Central memory CD8-positive, alpha-beta T cell (primary cell): ENCODE measurements at places on chromosomes 2 and 18.

DNA sequence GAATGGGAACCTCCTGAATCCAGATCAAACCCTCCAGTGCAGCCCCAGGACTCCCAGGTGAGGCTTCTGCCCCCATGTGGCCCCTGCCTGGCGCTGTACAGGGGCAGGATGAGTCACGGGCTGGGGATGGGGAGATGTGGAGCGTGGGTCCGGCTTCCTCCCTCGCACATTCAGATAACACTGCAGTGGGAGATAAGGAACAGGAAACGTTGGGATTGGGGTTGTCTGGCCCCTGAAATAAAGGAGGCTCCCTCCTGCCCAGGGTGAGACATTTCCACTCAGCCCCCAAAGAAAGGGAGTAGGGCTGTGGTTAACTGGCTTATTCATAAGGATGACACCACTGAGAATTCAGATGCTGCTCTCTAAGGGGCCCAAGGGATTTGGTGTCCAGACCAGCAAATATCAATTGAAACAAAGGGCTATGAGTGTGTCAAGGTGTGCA is 30.7 kb downstream of the IGFBP5 start:
- no peaks in the 10 kb centered on the region for H3K4me1 ChIP-seq
- H3K27ac ChIP-seq = no peak overlapping the region
- no peak overlapping the region for H3K4me3 ChIP-seq
- DNase-seq = no peak
- H3K27me3 ChIP-seq = peaks cover 26% of the 10 kb centered on the region
- H3K36me3 ChIP-seq = no peaks in the 10 kb centered on the region

DNA sequence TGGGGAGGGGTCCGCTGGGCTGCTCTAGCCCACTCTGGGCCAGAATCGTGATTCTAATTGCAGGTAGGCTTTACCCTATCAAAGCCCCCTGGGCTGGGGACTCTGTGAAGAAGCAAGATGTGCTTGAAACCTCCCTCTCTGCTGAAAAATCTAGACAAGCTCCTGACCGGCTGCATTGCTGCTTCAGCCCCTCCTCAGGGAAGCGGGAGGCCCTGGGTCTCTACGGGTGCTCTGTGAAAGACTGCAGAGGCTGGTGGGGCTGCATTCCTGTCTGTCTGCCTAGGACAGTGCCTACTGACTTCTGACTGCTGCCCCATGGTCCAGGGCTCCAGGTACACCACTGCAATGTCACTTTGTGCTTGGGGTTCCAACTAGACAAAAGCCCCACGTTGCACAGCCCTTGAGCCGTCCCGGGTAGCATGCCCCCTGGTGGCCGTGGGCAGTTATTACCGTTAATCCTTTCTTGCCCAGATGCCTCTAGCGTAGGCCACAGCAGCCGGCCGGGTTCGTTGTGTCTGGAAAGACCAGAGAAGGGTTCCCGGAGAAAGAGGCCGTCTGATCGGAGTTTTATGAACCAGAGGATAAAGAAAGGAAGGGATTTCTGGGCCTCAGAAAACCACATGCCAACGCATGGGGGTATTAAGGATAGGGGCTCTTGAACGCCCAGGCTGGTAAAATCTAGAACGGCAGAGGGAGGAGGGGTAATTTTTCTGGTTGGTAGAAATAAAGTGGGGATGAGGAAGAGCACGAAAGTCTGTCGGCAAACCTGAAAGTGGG is 15.9 kb upstream of the C1QL2 start:
- H3K27me3 ChIP-seq = peaks cover 16% of the 10 kb centered on the region
- H3K27ac ChIP-seq = no peak overlapping the region
- no peak overlapping the region for H3K4me3 ChIP-seq

DNA sequence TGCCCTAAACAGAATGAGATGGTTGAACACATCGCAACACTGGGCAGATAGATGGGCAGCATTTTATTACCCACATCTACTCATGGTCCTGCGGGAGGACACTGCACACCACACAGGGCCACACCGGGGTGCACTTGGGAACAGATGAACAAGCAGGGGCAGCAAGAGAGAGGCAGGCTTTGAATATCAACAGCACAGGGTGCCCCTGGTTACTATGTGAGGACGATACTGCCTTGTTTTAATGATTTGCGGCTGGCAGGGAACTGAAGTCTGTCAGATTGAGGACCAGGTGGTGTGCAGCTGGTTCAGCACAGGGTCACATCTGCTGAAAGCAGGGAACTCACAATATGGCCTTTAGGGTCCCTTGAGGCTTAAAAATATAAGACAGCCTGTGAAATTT is 195.7 kb downstream of the PIEZO2 start:
- H3K4me1 ChIP-seq = no peaks in the 10 kb centered on the region
- no peak overlapping the region for H3K27ac ChIP-seq
- H3K4me3 ChIP-seq = no peak overlapping the region
- no peaks in the 10 kb centered on the region for H3K36me3 ChIP-seq
- DNase-seq = no peak

- no peak overlapping the region for H3K27ac ChIP-seq
- no peak overlapping the region for H3K4me3 ChIP-seq
Observed at GRCh38 chr18:48375150-48375800, 33.9 kb downstream of the ZBTB7C start.

- H3K36me3 ChIP-seq = peaks cover 4% of the 10 kb centered on the region
- no peak overlapping the region for H3K4me3 ChIP-seq
- H3K4me1 ChIP-seq = no peaks in the 10 kb centered on the region
- DNase-seq = no peak
Observed at GRCh38 chr18:58998401-58999203, 133.9 kb downstream of the ZNF532 start.
